Tongue (tissue), 3 donors: ENCODE measurements at places on chromosomes 5 and 9. TPM values are rescaled to one million over a fixed set of nuclear protein-coding genes. Genes with fewer than 3 reads are reported as not detected.

PGGT1B gene
- 21.4 TPM for total RNA-seq

C5orf15 gene
- 80.0 TPM for total RNA-seq

SPINK7 gene
- total RNA-seq: not detected

CTNND2 gene
- 2.4 TPM for total RNA-seq

CDC20B gene
- total RNA-seq: not detected

MARCHF11 gene
- total RNA-seq: not detected

LCN6 gene
- not detected for total RNA-seq

TRIM7 gene
- 21.7 TPM for total RNA-seq

ABO gene
- total RNA-seq: 1.4 TPM

PCDHGC4 gene
- total RNA-seq: 7.9 TPM

RABL6 gene
- total RNA-seq: 55.0 TPM

ZNF462 gene
- total RNA-seq: 32.4 TPM

SLC25A2 gene
- total RNA-seq: not detected

RGS7BP gene
- total RNA-seq: 2.2 TPM

C9 gene
- not detected for total RNA-seq

KIF3A gene
- total RNA-seq: 7.0 TPM

ADGRD2 gene
- total RNA-seq: not detected
